ENCODE measurements at places on chromosomes 6 and 20.
A peak's percentile ranks its signal among the peaks of the same experiment; 100 is the strongest.

DNA sequence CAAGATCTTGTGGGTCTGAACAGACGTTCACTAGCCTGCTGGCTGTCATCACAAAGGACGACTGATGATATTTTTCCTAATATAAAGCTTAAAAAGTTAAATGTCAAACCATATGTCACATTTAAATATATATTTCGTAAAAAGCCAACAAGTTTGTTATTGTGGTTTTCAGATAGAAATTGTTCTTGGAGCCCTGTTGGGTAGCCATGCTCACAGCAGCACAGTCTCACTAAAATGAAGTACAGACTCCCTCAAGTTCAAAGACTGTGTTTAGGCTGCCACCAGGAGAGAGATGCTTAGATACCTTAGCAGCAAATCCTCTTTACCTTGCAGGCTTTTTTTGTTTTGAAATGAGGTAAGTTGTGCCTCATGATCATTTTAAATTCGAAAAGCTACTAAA lies 17.8 kb downstream of the EEF1E1 start:
- no peak for DNase-seq

- DNase-seq: no peak
These were observed 37.6 kb upstream of the PTPRK start for GRCh38 chr6:128558021-128558420.

DNA sequence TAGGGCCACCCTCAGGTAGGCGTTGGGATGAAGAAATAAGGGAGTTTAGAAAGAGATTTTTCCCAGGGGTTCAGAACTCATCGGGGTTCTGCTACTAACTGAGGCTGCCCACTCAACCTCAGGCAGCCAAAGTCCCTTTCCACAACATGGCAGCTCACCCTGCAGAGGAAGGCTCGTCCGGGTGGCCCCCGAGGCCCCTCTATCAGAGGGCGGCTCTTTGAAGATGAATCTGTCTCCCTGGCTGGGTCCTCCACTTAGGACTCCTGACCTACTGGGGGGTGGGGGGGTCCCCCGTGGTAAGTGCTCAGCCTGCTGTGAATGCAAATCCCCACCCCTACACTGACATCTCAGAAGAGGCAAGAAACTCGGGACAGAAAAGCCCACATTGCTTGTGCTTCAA lies 182.9 kb downstream of the SOD2 start:
- DNase-seq: no peak

GRCh38 chr6:31204751-31205145 lies 34.3 kb upstream of the POU5F1 start:
- DNase-seq: no peak

DNA sequence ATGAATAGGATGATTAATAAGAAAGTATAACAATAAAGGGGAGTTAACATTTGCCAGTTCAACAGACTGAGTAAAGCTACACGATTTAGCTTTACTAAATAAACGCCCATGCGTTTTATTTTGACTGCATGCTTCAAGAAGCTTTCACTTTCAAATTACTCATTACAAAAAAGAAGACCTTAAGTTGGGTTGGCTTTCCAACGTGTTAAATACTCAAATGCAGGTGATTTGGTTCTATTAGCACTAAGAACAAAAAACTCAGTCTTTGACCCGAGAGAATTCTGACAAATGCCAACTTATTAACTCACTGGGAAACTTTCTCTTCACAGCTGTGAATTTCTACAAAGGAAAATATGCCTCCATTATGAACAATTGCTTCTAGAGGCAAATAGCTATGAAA lies 24.8 kb downstream of the RNF146 start:
- DNase-seq: no peak

GRCh38 chr20:6740096-6740495 lies 27.4 kb upstream of the BMP2 start:
- DNase-seq: no peak

- DNase-seq: no peak
These were observed 184.2 kb upstream of the MAN1A1 start for GRCh38 chr6:119533603-119534279.

GRCh38 chr20:5714261-5715041 lies 35.8 kb upstream of the SHLD1 start:
- DNase-seq: peak; percentile 93

- DNase-seq: no peak
These were observed 172.3 kb downstream of the ZNF217 start for GRCh38 chr20:53421343-53421742.

GRCh38 chr20:45934046-45934585 lies 367 bp upstream of the PCIF1 start:
- DNase-seq: no peak

DNA sequence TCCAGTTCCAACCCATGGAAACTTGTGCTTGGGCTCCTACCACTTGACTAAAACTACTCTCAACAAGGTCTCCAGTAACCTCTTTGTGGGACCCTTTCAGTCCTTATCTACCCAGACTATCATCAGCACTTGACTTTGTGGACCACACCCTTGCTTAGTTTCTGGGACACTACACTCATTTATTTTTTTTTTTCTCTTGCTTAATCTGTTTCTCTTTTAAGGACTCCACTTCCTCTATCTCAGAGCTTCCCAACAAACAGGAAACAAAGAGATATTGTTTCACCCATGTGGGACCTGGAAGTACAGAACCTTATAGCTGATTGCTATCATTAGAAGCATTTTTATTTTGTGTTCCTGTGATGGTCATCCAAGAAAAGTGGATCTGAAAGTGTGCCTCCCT lies 28.8 kb upstream of the ME1 start:
- DNase-seq: no peak

GRCh38 chr6:34585108-34585507 lies 29.0 kb upstream of the SPDEF start:
- DNase-seq: no peak

DNA sequence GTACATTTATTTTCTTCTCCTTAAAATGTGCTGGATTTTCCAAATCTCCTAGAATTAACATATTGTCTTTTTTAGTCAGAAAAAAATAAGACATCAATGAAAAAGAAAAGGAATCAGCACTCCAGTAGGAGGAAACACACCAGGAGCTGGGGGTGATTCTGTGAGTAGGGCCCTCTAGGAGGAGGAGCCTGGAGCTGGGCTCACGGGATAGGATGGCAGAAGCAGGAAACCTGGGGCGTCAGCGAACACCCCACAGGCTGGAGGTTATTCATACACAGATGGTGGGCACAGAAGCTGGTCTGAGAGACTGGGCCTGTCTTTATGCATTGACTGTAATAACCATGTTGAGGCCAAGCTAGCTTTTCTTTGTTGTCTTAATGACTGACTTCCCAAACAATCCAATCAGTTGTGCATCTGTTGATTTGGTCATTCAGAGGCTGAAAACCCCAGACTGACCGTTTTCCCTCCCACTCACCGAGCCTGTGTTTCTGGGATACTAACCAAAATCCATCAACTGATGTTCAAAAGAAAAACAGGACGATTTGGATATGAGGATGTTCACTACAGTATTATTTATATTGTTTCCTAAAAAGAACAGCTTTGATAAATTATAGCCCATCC lies 53.1 kb downstream of the CPNE5 start:
- DNase-seq: no peak

- no peak for DNase-seq
These were observed 52.5 kb downstream of the CHMP4B start for GRCh38 chr20:33863440-33864323.

GRCh38 chr6:131995917-131996316 lies 44.7 kb upstream of the CCN2 start:
- no peak for DNase-seq

- no peak for DNase-seq
These were observed 32.7 kb downstream of the TRDN start for GRCh38 chr6:123604067-123604466.

DNA sequence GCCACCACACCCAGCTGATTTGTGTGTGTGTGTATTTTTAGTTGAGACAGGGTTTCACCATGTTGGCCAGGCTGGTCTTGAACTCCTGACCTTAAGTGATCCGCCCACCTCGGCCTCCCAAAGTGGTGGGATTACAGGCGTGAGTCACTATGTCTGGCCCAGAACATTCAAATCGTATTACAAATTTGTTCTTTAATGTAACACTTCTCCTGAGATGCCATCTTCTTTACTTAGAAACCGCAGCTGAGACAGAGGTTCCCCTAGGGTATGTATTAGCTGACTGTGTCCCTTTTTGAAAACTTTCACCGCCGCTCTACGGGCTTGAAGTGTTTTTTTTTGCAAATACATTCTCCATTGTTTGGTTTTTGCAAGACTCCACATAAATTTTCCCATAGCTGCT lies 62.6 kb downstream of the TOX2 start:
- DNase-seq: no peak

- no peak for DNase-seq
These were observed 114.7 kb downstream of the SASH1 start for GRCh38 chr6:148457137-148457842.

DNA sequence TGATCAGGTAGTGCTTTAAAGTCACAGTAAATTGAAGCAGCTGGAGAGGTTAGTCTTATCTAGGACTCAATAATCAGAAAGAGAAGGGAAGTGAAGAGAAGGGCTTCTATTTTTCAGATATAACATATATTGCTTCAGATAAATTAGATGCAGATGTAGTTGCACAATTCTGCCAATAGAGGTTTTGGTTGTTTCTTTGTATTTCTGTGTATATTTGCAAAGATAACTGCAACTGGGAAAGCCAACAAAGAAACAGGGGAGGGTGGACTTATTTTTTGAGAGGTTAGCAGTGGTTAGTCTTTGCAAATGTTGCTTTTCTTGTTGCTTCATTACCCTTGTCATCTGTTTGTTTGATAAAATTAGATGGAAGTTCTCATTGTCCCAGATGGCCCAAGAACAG lies 106.6 kb downstream of the ADGRG6 start:
- no peak for DNase-seq

- peak; percentile 20 for DNase-seq
These were observed 58.2 kb upstream of the IL20RA start for GRCh38 chr6:137102851-137103492.

GRCh38 chr6:340186-340955 lies 48.1 kb downstream of the DUSP22 start:
- no peak for DNase-seq

GRCh38 chr20:18360635-18361034 lies 72.3 kb downstream of the ZNF133 start:
- DNase-seq: no peak

- DNase-seq: no peak
These were observed 62.2 kb downstream of the ZDHHC14 start for GRCh38 chr6:157443066-157443800.

- DNase-seq: no peak
These were observed 22.7 kb upstream of the PRDM1 start for GRCh38 chr6:106063448-106063850.

DNA sequence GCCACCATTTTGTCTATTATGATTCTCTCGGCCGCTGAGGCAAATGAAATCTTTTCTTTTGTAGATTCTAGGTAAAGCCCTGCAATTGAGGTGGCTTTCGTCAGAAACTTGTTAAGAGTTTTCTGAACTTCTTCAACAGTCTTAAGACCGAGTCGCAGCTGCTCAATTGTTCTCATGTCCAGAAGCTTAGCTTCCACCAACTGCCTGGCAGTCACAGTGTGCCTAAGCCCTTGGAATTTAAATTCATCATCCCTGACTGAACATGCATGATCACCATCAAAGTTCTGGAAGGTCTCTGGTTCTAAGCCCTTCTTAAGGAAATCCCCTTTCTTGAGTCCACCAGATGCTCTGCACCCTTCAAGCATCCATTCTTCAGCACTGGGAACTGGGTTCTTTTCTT lies 25.7 kb downstream of the DST start:
- no peak for DNase-seq

DNA sequence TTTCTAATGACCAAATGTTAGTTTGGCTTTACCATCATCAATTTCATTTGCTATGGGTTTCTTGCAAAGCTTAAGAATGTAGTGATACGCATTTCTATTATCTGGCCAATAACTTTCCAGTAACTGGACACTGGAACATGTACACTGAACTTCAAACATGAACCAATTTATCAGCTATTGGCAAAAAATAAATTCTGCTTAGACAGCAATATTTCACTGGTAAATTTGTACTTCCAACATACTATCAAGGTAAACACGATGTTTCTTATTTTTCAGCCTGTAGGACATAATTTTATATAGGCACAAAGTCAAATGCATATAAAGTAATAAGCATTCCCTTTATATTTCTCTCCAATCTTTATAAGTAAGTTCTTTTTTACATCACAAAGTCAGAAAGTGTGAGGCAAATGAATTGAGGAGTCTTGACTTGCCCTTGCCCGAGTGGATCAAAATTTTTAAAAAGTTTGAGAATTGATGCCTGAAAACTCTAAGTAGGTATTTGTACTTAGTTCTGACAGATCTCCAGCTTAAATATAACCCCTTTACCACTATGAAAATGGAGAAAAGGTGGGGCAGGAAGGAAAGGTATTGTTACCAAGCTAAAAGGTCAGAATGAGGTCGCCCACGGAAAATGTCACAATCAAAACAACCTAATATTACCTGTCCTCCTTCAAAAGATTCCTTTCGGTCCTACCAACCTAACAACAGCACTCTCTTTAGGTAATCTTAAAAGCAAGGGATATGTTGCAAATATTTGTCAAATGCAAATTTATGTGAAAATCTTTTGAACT lies 41.3 kb downstream of the STK38 start:
- DNase-seq: no peak

- DNase-seq: no peak
These were observed 7.5 kb downstream of the TFAP2B start for GRCh38 chr6:50826037-50826761.

- no peak for DNase-seq
These were observed 39.9 kb upstream of the PRDM1 start for GRCh38 chr6:106046116-106046853.

GRCh38 chr6:84137989-84138575 lies 89.4 kb downstream of the CEP162 start:
- DNase-seq: no peak

- DNase-seq: peak; percentile 17
These were observed 4.9 kb downstream of the SCML4 start for GRCh38 chr6:107819217-107819616.

DNA sequence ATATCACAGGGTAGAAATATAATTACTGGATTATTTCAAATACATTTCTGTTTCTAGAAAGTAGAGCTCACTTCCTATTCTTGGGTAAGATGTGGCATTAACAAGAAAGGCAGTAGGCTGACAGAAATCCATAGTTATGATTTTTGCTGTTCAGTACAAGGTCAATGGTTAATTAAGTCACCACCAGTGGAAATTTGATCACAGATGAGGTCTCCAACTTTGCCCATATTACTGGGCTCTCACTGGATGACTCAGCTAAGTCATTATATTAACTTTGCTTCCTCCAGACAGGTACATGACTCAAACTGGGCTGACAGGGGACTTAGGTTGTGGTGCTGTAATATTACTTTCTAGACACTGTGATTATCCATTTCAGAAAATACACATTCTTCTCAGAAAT lies 212.4 kb downstream of the GRIK2 start:
- no peak for DNase-seq

GRCh38 chr6:92259171-92259570 lies 1160.2 kb downstream of the EPHA7 start:
- DNase-seq: no peak

- DNase-seq: no peak
These were observed 709.6 kb upstream of the MARCKS start for GRCh38 chr6:113147544-113147943.

GRCh38 chr6:101085327-101085726 lies 204.2 kb upstream of the ASCC3 start:
- DNase-seq: no peak

Measured in CD4-positive, alpha-beta T cell treated with Interleukin-12 subunit alpha and Interleukin-12 subunit beta, for 1 hour (primary cell).